Activated CD8-positive, alpha-beta T cell treated with anti-CD3 and anti-CD28 coated beads for 36 hours (primary cell): ENCODE measurements at places on chromosomes 6 and 20.
A peak's percentile ranks its signal among the peaks of the same experiment; 100 is the strongest.

DNA sequence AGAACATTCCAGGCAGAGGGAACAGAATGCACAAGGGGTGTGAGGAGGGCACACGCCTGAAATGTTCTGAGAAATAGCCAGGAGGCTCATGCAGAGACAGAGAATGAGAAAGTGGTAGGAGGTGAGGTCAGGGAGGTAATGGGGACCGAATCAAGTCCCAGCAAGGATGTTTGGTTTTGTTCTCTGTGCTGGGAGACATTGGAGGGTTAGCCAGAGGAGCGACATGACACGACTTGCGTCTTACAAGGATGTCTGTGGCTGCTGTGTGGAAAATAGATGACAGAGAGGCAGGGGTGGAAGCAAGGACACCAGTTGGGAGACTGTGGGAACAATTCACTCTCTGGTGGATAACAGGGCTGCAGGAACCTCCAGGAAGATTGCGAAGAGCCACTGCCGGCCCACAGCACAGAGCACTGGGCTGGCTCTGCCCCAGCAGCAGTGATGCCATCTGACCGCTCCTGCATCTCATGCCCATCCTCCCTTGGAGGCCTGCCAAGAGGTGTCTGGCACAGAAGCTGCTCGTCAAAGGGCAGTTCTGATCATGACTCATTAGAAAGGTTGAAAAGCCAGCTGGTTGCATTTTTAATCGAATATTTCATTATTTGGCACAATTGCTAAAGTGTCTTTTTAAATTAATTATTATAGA lies 57.7 kb upstream of the CD83 start:
- DNase-seq = no peak

DNA sequence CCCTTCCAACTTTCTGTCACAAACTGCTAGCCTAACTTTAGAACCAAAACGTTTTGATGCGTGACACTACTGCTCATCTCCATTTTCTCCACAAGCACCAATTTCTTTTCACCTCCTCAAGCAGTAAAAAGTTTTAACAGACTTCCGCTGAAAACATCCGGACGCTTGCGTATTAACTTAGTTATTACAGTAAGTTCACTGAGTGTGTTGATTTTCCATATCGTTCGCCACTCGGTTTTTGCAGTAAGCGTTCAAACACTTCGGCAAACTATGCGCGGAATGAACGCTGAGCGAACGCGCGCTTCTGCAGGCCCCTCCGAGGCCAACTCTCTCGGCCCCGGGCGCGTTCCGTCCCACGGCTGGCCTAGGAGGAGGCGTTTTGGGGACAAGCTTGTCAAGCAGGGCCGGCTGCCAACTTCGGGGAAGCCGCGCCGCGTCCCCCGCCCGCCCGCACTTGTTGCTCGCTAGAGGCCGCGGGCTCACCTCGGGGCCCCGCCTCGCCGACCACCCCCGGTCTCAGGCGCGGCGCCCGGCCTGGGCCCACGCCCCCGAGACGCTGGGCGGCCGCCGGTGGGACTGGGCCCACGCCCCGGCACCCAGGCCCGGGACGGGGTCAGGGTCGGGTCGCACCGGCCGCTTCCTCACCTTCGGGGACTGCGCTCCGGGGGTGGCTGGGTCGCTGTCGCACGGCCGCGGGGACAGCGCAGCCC lies 945 bp downstream of the PHF10 start:
- peak; percentile 73 for DNase-seq

DNA sequence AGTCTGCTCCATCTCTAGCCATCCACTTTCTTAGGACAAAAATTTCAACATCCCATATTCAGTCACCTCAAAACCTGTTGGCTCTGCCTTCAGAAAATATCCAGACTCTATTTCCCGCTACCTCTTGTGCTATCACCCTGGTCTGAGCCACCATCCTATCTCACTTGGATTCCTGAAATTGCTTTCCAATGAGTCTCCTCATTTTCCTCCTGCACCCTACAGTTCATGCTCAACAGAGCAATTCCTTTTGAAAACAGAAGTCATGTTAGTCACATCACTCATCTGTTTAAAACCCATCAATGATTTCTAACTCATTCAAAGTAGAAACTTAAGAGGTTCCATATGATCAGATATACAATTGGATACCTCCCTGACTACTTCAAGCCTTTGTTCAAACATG lies 229.9 kb downstream of the ADGRG6 start:
- DNase-seq = no peak

- no peak for DNase-seq
These were observed 142.8 kb upstream of the PTPRK start for GRCh38 chr6:128663238-128663637.

GRCh38 chr6:154738551-154738961 lies 5.3 kb downstream of the SCAF8 start:
- no peak for DNase-seq

DNA sequence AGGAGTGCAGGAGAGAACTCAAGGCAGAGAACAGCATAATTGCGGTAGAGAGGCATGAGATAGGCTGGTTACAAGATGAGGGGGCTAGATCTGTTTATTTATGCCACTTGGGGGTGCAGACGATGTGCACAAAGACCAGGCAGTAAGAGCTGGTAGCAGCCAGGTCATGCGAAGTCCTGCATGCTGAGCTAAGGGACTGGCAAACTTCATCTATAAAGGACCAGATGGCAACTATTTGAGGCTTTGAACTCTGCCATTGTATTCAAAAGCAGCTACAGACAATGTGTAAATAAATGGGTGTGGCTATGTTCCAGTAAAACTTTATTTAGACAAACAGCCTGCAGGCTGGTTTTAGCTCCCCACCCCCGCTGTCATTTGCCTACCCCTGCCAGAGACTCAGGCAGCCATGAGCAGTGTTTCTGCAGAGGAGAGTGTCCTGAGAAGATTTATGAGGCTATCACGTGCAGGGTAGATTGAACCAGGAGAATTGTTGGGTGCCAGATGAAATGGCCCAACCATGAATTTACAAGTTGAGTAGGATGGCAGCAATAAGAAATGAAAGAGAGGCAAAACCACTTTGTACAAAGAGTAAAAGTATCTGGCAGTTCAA lies 253.4 kb upstream of the MOCS1 start:
- DNase-seq = no peak

DNA sequence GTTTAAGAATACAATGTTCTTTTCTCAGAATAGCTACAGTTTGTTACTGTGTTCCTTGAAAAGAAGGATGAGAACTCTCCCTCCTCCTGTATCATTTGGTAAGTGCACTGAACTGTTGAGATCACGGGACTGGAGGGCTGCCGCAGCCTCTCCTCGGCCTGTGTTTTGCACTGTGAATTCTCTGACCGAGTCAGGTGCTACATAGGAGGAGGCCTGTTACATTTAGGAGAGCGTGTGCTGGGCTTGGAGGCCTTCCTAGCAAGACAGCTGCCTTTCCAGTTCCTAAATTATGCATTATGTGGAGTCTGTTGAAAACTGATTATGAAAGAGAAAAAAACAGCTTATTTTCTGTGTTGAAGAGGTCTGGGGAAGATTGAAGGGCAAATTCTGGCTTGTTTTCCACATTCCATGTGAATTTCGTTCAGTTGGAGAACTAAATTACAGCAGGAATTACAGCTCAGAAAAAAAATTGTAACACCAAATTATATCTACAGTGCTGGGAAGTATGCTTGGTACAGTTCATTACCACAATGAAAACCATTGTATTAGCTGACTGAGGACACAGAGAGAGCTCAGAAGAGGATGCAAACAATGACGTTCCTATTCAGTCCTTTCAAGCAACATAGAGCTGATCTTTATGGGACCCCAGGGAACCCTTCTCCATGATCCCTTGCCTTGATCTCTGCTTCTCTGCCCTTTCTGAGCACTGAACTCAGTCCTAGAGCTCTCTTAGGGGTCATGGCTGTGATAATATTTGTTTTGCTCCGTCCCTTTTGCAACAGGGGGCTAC lies 2.8 kb downstream of the TMC2 start:
- no peak for DNase-seq

DNA sequence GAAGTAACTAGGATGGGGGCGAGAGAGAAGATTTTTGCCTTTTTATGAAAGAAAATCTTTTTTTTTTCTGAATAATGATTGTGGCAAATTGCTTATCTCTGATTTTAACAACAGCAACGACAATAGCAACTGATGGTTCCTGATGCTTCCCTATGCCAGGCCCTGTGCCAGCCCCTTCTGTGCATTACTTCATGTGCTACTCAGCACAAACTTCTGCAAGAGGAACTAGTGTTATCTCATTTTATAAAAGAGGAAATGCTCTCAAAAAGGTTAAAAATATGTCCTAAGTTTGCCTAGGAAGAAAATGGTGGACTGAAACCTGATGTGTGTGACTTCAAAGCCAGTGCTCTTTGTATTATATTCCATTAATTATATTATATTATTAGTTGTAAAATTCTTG lies 74.0 kb upstream of the RALGAPA2 start:
- no peak for DNase-seq

DNA sequence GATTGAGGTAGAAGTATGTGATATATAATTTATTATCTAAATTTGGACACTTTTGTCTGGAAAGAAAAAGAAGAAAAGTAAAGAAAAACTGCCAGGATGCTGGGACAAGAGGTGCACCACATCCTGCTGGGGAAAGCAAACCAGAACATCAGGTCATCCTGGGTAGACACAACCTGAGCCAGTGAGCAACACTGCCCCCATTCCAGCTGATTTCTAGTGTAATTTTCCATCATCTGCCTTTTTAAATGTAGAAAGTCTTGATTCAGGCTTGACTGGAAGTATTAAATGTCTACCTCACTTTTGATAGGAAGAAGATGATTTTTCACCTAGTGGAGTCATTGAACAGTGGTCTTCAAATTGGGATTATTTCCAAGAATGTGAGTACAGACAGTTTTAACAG lies 1164.5 kb upstream of the CITED2 start:
- no peak for DNase-seq

DNA sequence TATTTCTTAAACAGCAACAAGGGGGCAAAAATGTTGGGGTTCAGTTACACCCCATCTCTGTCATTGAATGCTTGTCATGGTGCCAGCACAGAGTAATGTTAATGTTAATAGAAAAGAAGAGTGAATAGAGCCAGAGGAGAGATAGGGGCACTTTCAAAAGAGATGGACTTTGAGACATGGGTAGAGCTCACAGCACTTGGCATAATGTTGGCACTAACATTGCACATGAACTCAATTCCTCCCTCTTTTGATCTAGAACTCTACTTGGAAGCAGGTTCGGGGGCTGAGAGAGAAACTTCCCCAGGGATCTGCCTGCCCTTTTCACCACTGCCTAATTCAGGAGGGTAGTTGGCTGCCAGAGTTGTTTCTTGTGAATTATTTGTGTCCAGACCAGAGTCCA lies 284.6 kb upstream of the PRND start:
- no peak for DNase-seq
